Suppressor macrophage (primary cell): ENCODE measurements at places on chromosomes 6 and 20.

DNA sequence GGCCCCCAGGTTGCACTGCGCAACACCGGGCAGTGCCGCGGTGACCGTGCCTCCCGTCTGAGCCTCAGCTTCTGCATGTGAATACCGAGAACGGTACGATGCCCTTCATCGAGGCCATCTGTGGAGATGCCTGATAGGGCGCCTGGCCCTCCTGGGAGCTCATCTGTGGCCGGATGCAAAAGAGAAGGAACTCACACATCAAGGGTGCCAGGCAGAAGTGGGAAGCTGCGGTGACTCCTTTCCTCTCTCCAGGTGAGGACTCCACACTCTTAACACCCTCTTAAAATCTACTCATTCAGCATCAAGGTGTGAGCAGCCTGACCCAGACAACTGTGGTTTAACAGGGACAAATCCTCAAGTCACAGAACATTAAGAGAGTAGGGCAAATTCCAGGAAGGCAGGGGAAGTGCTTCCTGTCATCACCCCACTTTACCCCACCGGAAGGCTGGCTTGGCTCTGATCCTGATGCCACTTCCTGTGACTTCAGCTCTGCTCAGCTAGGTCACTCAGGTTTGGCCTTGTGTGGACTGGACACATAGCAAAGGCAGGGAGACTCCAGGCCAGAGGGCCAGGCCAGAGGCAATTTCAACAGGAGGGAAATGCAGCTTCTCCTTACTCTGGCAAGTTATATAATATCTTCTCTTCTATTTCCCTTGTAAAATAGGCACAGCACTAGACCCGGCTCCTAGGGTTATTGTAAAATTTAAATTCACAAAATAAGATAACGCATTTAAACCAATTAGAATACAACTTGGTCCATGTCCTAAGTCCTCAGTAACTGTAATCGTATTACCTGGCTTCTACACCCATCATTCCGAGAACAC is 69.4 kb downstream of the CPNE5 start:
- peak; percentile 38 for DNase-seq

GRCh38 chr20:21373436-21373835 is 23.9 kb downstream of the NKX2-4 start:
- no peak for DNase-seq

DNA sequence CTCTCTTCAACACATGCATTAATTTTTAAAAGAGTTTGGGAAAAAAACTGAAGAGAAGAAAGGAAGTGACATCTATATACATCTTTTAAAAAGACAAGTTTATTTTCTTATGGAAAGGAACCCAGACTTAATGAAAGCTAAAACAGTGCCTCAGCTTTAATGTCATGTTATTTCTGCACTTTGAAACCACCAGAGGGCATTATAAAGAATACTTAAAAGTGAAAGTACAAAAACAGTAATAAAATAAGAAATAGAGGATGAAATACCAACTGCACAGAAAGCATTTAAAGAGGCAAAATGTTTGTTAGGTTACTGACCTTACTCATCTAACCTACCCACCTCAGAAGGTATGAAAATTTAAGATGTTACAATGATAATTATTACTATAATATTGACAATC is 98.8 kb downstream of the HUS1B start:
- DNase-seq, result no peak

DNA sequence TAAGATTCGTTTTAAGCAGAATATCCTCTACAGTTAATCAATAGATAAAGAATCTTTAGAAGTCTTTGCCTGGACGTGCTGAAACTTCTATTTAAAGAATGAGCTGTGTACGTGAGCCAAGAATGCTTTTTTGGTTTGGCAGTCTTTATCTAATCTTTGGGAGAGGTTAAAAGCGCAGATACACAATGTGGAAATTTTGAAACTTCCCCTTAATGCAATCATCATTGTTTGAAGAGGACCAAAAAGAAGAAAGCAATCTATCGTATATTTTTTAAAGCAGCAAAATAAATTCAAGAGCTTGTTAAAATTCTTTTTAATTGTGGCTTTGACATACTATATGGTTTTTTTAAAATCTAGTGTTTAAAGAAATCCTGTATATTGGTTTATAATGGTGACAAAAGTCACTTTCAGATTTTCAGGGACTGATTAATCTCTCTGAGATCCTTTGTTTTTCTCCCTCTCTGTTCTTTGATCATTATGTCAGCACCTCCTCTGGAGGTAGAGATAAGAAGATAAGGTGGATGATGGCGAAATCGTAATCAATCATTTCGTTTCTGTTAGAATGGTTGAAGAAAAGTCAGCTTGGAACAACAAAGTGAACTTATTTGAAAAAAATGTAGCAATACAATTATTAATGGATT is 92.1 kb upstream of the FAM184A start:
- DNase-seq, result no peak

- peak; percentile 92 for DNase-seq
These were observed 92.0 kb upstream of the PRDM1 start for GRCh38 chr6:105994118-105994590.

- DNase-seq, result no peak
These were observed 73.7 kb downstream of the SMLR1 start for GRCh38 chr6:130900913-130901312.

- DNase-seq, result no peak
These were observed 21.6 kb downstream of the RIN2 start for GRCh38 chr20:19779634-19780033.

GRCh38 chr20:44241796-44242195 is 5.3 kb upstream of the GDAP1L1 start:
- no peak for DNase-seq

- DNase-seq, result no peak
These were observed 93.4 kb upstream of the MPC1 start for GRCh38 chr6:166476061-166476591.

GRCh38 chr6:167825332-167826229 is 1.1 kb upstream of the AFDN start:
- DNase-seq, result no peak

GRCh38 chr6:39193201-39193791 is 36.0 kb downstream of the KCNK5 start:
- no peak for DNase-seq

- no peak for DNase-seq
These were observed 434.2 kb downstream of the BCKDHB start for GRCh38 chr6:80540700-80541099.

- DNase-seq, result peak; percentile 65
These were observed 59.6 kb downstream of the RAB44 start for GRCh38 chr6:36757206-36757605.

- DNase-seq, result no peak
These were observed 68.0 kb upstream of the HIVEP1 start for GRCh38 chr6:11944111-11944510.

DNA sequence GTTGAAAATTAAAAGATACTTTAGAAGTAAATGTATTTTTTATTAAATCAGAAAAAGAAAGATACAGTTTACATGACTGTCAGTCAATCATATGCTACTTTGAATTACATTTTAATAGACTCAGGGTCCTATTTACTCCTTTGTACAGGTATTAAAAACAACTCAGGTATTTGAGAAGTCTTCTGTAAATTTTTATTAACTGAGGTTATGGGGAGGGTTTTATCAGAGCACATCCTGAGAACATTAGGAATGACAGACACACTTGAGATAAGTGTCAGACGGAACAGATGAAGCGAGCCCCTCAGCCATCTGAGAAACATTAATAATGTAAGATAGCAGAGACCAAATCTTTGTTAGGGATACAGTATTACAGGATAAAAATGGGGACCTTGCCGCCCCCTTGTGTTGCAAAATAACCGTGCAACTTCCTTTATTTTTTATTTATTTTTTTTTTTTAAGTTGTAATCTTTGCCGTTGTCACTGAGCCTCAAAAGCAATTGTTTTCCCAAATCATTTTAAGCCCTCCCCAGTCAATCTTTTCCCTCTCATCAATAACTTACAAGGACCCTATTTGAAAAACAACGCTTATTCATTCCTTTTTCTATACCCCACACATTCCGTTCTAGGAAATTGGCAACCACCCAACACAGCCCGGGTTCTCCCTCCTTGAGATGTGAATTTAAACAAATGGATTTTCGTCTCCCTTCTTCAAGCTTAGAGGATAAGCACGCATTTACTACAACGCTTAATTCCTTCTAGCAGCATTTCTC is 126.7 kb downstream of the BCAS1 start:
- DNase-seq, result peak; percentile 66

DNA sequence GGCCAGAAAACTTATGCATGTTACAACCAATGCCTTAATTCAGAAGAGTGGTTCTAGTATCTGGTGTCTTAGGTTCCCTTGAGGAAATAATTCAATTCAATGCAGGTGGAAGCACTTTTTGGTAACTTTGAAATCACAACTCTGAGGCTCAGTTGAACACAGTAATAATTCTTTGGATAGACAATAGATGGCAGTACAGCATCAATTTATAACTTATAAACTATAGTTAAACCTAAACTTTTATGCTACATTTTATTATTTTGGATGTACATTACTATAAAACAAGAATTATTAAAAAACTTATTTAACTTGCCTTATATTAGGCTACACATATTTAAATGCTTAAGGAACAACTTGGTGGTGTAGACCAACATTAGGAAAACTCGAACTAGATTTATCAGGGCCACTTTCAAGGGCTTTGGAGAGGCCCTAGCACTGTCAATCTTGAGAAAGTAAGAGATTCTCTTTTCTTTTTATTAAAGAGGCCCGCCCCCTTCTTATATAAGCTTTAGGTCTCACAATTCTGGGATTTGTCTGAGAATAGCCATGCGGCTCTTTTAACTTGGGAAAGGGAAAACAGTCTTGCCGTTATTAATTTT is 85.9 kb downstream of the CRYBG1 start:
- DNase-seq, result no peak

- no peak for DNase-seq
These were observed 1.1 kb downstream of the TBXT start for GRCh38 chr6:166166314-166167257.

- no peak for DNase-seq
These were observed 1.2 kb downstream of the SLC13A3 start for GRCh38 chr20:46649965-46650542.

GRCh38 chr6:75211920-75212590 is 6.2 kb upstream of the COL12A1 start:
- DNase-seq, result no peak

- DNase-seq, result no peak
These were observed 465.1 kb downstream of the DOK5 start for GRCh38 chr20:54940522-54940921.

DNA sequence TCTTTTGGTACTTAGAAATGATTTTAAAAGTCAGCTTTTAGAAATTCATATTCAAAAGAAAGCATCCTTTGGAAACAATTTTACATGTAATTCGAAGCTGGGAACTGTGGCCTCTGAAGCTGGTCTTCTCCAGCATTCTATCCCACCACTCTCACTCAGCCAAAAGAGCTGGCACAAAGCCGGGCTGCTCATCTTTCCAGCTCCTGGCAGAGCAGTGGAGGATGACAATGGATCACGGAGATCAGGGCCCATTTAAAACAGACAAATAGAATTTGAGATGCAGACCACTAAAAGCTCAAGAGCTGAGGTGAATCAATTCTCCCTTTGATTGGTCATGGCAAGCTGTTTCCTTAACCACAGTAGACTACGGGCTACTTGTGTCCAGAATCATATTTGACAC is 60.6 kb downstream of the OTOR start:
- DNase-seq, result no peak

- DNase-seq, result no peak
These were observed 10.4 kb downstream of the SCML4 start for GRCh38 chr6:107813555-107814194.

DNA sequence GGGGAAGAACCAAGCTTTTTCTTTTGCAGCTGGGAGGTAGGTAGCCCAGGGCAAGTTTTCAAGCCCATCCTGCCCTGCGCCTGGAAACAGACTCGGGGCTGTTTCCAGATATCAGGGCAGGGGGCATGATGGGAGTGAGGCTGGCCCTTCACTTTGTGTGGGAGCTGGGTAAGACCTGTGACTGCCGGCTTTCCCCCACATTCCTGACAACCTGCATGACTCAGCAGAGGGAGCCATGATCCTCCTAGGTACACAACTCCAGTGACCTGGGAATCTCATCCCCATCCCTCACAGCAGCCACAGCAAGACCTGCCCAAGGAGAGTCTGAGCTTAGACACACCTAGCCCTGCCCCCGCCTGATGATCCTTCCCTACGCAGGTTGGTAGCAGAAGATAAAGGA is 280.8 kb downstream of the SOX4 start:
- DNase-seq, result no peak

- DNase-seq, result no peak
These were observed 76.1 kb downstream of the IPCEF1 start for GRCh38 chr6:154280521-154280920.

DNA sequence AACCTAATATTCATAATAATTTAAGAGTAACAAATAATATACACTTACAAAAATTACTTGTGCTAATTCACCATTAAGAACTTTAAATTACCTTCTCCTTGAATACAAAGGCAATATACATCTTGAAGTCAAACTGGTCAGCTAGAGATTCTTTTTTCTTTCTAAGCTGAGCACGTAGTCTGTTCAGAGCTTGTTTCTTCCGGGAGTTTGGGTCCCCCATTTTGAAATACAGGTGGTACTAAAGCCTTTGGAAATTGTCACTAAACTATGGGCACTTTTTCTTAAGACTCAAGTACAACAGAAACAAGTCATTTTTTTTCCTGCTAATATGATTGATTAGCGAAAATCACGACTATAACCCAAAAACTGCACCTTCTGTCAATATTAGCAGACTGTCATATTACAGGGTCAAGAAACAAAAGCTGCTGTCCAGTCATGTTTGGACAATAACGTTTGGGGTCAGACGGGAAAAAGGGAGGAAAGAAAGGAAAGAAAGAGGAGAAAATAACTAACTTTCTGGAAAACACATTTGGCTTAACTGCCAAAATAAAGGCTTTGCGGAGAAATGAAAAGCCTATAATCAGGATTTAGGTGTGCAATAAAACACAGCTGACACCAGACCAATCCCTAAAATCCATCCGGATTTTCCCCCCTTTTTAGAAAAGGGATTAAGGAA is 367 bp downstream of the C6orf62 start:
- DNase-seq, result no peak

GRCh38 chr6:135490381-135490780 is 7.2 kb downstream of the AHI1 start:
- DNase-seq, result peak; percentile 5

- DNase-seq, result no peak
These were observed 34.8 kb upstream of the BAG2 start for GRCh38 chr6:57137350-57137749.

- DNase-seq, result no peak
These were observed 59.7 kb upstream of the ASIP start for GRCh38 chr20:34181484-34181883.

- no peak for DNase-seq
These were observed 98.8 kb upstream of the SNX9 start for GRCh38 chr6:157724138-157724820.

DNA sequence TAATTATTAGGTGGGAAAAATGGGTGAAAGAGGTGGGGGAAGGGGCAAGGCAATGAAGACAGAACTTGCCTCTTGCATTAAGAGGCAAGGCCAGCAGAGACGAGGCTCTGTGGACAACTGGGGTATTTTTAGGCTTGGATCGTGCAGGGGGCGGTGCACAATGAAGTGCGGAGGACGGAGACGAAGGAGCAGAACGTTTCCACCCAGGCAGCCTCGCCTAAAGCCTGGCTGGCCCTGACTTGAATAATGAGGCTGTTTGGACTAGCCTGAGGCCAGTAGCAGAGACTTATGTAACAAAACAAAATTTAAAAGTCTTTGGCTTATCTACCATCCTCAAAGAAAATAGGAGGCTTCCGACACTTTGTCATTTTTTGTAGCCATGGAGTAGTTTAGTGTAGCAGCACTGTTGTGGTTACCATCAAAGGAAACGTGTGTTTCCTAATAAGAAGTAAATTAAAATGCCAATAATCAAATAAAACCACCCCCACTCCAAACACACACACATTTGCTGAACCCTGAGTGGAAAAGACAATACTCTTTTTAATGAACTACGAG is 370.0 kb upstream of the CNR1 start:
- DNase-seq, result no peak

GRCh38 chr20:20276811-20277530 is 90.9 kb upstream of the INSM1 start:
- peak; percentile 74 for DNase-seq
